HAP-1 (cell line): ENCODE measurements at places on chromosomes 1 and 21.

DNA sequence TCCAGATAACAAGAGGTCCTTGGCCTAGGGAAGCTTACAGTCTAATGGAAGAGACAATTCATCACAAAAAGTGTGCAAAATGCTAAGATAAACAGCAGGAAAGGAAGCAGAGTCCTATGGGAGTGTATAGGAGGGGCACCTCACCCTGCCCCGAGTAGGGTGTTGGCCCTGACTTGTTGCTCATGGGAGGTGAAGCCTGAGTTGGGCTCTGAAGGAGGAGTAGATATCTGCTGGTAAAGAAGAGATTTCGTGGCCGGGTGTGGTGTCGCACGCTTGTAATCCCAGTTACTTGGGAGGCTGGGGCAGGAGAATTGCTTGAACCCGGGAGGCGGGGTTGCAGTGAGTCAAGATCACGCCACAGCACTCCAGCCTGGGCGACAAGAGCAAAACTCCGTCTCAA, 18.6 kb upstream of the GPR37L1 start:
- DNase-seq = no peak

GRCh38 chr1:58884706-58885661, 101.1 kb upstream of the JUN start:
- DNase-seq = no peak

DNA sequence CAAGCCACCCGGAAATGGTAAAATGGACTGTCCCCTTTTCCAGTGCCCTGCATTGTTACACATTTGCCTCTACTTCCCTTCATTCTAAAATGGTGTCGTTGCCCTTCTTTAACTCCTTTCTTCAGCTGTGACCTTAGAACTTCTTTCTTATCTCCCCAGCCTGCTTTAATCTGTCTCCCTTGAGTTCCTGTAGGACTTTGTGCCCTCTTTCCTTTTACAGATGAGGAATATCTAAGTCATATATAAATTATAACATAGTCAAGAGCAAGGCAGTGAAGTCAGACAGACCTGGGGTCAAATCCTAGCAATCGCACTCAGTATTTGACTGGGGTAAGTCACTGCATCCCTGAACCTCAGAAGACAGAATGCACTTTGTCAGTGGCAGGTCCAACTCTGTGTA, 31.4 kb upstream of the TMEM222 start:
- no peak for DNase-seq

- no peak for DNase-seq
Observed at GRCh38 chr21:40689840-40690360, 157.1 kb downstream of the DSCAM start.

DNA sequence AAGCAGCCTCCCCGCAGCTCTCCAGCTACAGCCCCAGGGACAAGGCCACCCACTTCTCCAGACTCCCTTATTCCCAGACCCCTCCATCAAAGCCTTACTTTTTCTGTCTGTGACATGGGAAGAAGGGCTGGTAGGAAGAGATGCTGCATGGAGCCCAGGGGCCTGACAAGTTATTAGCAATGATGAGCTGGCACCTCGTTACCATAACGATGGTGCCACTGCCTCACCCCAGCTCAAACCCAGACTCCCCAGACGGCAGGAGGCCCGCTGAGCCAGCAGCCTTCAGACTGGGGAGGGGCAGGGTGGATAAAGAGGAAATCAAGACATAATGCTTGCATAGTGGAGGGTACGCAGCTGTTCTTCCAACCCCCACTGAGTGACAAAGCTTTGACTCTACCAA, 3.3 kb downstream of the DLGAP3 start:
- no peak for DNase-seq

DNA sequence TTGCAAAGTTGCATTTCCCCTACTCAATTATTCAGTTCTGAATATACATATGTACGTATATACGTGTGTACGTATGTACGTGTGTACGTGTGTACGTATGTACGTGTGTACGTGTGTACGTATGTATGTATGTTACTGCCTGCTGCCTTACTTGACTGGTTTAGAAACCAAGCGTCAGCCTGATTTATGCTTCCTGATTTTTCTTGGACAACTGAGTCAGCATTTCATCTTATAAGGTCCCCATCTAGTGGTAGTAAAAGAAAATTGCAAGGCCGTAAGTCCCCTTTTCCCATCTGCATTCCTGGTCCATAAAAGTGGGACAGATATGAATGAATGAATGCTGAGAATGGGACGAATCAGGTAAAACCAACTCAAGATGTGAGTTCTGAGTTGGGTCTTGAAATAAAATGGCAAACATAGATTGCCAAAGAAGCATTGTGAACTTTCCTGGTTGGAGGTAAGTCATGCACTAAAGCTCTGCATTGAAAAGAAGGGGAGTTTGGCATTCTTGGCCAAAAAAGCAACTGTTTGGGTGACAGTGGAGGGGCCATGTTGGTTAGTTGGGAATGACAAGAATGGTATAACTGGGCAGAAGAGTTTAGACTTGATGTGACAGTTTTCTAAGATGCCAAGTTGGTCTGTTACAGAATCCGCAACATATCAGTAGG, 76.4 kb upstream of the DNAH14 start:
- DNase-seq = peak; percentile 73

GRCh38 chr1:199867601-199868000, 159.9 kb upstream of the NR5A2 start:
- DNase-seq = no peak

GRCh38 chr1:215475796-215476481, 91.2 kb upstream of the KCTD3 start:
- no peak for DNase-seq

- DNase-seq = no peak
Observed at GRCh38 chr1:76759950-76760349, 107.3 kb upstream of the ST6GALNAC5 start.

DNA sequence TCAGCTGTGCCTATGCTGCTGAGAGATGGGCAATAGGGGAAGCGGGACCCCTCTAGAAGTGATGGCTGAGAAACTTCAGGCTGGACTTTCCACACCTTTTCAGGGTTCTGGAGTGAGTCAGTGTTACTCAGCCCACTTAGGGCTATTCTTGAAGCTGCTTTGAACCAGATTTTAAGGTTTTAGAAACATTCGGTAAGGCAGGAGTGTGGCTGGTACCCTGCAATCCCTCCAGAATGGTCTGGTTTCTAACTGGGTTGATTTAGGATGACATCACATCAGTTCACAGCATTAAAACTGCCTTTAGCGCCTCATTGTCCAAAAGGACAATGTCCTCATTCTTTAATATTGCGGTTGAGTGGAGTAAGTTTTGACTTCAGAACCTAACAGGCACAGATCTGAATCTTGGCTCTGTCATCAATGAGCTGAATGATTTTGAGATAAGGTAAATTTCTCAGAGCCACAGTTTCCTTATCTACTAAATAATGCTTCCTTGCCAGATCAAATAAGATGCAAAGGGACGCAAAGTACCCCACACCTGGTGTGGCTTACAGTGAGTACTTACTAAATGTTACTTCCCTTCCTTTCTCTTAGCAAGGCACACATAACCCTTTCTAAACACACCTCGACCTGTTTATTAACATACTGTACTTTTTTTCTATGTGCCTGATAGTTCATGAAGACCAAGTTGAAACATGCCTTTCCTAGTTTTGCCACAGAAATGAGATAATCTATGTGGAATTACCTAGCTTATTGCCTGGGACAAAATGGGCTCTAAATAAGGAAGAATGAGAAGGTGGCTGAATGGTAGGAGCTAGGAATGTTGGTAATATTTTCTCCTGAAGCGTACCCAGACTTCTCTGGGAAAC, 209.8 kb downstream of the ROR1 start:
- no peak for DNase-seq

- DNase-seq = no peak
Observed at GRCh38 chr1:46516200-46516950, 26.7 kb downstream of the DMBX1 start.

DNA sequence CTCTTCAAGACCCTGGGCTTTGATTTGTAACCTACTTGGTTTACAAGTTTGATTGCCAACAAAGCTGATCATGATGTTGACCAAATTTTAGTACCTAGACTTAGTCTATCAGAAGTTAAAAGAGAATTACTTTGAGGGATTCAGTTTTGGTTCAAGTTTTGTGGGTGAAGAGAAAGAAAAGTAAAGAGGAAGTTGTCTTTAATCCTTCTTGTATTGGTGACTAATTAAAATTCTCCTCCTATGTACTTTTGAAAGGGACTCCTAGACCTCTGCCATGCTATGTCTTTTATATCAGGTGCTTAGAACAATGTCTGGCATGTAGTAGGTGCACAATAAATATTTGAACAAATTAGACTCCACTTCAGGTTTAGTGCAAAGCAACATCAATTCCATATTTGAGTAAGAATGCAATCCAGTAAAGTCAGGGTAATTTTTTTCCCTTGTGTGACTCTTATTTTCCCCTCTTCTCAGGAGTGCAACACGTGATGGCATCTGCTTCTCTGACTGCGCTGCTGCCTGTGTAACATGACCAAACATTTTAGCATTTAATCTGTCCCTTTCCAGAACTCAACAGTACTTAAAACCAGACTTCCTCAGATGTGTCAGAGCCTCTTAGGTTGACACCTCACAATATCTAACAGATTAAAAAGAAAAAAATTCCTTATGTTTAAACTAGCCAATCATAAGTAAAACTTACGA, 41.1 kb upstream of the KCNQ4 start:
- no peak for DNase-seq

- DNase-seq = no peak
Observed at GRCh38 chr1:165060285-165060793, 296.2 kb downstream of the LMX1A start.

DNA sequence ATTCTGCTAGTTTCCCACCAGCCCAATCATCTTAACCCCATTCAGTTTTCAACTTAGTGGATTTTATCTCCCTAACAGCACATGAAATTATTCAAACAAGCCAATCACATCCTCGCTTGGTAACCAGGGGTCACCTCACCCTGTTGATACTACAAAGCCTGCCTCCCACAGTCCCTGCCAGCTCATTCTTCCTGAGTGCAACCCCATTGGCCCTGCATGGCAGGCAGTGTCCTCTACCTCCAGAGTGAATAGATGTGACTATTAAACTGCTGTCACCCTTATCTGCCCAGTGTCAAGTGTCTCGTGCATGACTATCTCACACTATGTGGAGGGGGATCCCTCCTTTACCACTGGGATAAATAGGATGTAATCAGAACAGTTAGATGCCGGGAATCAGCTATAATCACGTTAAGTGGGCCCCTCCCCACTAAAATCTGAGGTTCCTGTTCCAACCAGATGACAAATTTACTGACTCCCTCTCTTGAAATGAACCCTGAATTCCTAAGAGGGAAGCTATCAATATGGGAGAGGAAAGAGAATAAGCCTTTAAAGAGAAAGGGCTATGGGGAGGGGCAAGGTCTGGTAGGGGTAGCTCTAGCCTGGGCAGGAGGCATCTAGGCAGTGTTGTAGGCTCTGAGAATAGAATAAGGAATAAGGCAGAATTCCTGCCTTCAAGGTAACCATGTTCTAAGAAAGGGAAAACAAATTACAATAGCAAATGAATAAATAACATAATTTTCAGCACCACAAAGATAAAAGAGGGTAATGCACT, 155.9 kb downstream of the SLC30A10 start:
- no peak for DNase-seq

GRCh38 chr1:29860681-29861080, 624.4 kb downstream of the PTPRU start:
- no peak for DNase-seq

GRCh38 chr1:28172713-28173150, 3.8 kb downstream of the PTAFR start:
- DNase-seq = no peak

- no peak for DNase-seq
Observed at GRCh38 chr21:35824136-35824535, 236.2 kb downstream of the SETD4 start.

- no peak for DNase-seq
Observed at GRCh38 chr21:21929789-21930188, 931.6 kb downstream of the NCAM2 start.

DNA sequence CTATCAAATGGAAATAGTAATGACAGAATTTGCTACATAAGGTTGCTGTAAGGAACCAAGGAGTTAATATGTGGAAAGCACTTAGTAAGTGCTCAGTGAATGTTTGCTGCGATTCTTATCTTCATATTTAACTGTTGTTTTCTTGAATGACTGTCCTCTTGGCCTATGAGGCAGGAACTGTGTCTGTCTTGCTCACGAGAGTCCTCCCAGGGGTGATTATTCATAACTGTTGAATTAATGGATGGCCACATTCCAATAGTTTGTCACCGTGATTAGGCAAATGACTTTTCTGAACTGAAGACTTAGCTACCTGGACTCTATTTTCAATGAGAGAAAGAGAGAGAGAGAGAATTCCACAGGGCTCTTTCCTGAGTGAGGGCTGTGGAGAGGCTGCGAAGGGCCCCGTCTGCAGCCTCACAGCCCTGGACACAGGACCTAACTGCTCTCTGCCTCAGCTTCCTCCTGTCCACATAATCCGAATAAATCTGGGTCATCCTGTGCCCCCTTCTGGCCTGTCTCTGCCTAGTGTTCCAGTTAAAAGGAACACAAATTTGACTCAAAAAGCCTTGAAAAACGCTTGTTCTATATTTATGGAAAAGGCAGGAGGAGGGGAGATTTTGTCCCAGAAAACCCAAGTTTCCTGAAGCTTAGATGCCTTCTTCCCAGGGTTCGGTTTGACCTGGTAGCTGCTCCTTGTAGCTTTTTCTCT, 8.5 kb downstream of the EDN2 start:
- DNase-seq = no peak

GRCh38 chr1:117389779-117390178, 22.5 kb downstream of the MAN1A2 start:
- no peak for DNase-seq

- DNase-seq = no peak
Observed at GRCh38 chr1:64495878-64496277, 25.9 kb downstream of the CACHD1 start.

- DNase-seq = no peak
Observed at GRCh38 chr1:40318970-40319621, 2.0 kb upstream of the COL9A2 start.

GRCh38 chr1:96723377-96723776, 1.8 kb downstream of the PTBP2 start:
- DNase-seq = no peak

GRCh38 chr1:21012937-21013336, 163.8 kb downstream of the EIF4G3 start:
- DNase-seq = no peak

GRCh38 chr1:218851586-218851985, 322.1 kb upstream of the LYPLAL1 start:
- DNase-seq = no peak

GRCh38 chr1:243944429-243945160, 94.6 kb upstream of the AKT3 start:
- DNase-seq = no peak

DNA sequence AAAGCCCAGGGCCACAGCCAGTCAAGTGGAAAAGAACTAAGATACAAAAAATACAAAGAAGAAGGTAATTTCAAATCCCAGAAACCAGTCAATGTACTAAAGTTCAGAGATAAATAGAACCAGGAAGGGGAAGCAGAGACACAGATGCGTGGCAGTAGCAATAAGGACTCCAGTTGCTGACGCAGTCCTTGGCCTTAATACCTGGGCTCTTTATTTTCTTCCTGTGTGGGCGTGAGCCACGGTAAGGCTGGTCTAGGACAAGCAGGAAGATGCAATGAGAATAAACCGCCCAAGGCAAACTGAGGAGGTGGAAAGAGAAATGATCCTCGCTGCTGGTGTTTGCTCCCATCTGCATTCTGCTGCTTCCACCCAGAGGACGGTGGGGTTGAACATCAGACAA, 65.6 kb upstream of the PLXNA2 start:
- DNase-seq = no peak

GRCh38 chr1:56326056-56326455, 253.3 kb downstream of the PLPP3 start:
- DNase-seq = no peak

- DNase-seq = no peak
Observed at GRCh38 chr1:216627252-216627651, 96.0 kb downstream of the ESRRG start.

GRCh38 chr1:106222403-106222802, 834.1 kb upstream of the PRMT6 start:
- no peak for DNase-seq
